ENCODE measurements at places on chromosomes 6 and 20. TPM values are rescaled to one million over a fixed set of nuclear protein-coding genes. Genes with fewer than 3 reads are reported as not detected.

GRCh38 chr6:144767051-144767450 lies 481.9 kb downstream of the UTRN start:
- DNase-seq, result no peak

DNA sequence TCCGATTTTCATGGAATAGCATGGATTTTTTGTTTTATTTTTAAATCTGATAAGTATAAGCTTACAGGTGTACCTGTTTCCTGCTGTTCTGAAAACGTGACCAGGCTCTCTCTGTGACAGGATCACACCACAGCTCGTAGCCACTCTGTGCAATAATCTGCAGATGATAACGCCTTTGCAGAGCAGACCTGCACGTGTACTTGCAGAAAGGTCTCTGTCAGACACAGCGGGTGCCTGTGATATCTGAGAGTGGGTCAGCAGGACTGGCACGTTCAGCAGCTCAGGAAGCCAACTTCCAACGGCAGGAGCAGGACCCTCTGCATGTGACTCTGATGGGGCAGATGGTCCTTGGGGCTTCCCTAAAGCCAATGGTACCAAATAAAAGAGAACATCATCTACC lies 68.6 kb upstream of the HDDC2 start:
- DNase-seq, result no peak

DNA sequence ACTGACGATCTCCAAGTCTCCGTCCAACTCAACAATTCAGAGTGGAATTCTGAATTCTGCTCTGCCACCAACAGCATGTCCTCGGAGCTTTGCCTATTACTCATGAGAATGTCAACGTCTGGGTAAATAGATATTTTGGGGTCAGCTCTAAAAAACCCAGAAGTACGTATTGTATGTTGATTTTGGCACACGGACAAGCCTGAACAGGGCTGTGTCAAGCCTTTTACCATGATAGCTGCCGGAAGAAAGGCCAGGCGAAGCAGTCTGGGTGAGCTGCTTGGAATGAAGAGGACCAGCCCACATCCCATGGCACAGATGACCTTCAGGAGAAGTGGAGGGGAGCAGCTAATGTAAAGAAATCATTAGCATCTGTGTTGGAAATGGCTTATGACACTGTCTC lies 88.0 kb upstream of the JAG1 start:
- peak; percentile 84 for DNase-seq

DNA sequence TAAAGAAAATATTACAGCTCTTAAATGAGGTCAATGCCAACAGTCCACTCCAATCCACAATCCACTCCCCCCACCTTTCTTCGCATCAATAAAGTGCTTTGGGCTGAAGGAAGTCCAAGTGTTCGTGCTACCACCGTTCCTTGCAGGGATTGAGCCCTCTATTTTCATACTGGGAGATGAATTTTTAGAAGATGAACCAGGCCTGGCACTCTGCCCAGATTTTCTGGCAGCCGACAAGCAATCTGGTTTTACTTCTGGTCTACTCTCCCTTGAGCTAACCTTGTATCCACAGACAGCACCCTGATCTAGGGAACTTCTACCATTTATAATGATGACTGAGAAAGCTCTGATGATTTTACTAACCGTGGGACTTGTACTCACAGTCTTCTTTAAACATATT lies 72.3 kb downstream of the BTBD9 start:
- peak; percentile 48 for DNase-seq

- DNase-seq, result no peak
Measured at GRCh38 chr6:105220186-105220585, 40.4 kb upstream of the POPDC3 start.

DNA sequence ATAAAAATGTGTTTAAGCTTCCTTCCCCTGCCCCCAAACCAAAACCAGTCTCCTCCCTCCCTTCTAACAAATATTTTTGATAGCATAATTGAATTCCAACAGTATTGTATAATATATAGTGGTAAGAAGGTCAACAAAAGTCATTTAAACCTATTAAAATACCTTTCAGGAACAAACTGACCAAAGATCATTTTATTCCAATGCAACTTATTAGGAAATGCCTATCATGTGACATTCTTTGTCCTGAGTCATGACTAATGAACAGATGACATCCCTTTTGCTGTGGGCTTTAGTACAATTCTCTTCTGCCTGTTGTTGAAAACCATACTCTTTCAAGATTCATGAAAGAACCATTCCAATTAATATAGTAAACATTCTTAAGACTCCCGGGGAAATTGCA lies 51.5 kb upstream of the TRAF3IP2 start:
- DNase-seq, result peak; percentile 68

GRCh38 chr6:113493991-113494390 lies 363.2 kb upstream of the MARCKS start:
- peak; percentile 87 for DNase-seq

- peak; percentile 58 for DNase-seq
Measured at GRCh38 chr6:11535801-11536230, 1.7 kb upstream of the TMEM170B start.

DNA sequence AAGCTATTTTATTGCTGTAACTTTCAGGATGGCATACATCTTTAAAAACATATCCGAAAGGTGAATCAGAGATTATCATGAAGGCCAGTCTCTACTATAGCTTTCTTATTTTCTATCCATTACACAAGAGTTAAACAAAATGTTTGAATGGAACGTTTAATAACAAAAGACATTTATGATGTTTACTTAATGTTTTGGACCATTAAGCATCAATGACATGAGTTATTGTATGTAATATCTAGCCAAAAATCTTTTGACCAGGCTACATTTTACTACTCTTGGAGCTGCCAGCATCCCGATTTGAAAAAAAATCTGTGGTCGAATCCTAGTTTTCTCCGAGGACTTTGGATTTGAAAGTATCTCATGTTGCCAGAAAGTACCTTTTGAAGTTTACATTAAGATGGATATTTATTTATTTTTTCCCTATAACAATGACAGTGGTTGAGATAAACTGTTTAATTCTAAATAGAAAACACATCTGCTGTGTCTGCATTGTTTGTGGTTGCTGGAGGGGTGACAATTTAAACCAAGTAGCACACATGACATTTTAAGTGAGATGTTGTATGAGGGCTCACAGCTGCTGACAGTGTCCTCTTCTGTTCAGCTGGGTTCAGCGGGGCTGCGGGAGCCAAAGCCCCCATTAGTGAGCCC lies 293.7 kb upstream of the TCF21 start:
- DNase-seq, result no peak

DNA sequence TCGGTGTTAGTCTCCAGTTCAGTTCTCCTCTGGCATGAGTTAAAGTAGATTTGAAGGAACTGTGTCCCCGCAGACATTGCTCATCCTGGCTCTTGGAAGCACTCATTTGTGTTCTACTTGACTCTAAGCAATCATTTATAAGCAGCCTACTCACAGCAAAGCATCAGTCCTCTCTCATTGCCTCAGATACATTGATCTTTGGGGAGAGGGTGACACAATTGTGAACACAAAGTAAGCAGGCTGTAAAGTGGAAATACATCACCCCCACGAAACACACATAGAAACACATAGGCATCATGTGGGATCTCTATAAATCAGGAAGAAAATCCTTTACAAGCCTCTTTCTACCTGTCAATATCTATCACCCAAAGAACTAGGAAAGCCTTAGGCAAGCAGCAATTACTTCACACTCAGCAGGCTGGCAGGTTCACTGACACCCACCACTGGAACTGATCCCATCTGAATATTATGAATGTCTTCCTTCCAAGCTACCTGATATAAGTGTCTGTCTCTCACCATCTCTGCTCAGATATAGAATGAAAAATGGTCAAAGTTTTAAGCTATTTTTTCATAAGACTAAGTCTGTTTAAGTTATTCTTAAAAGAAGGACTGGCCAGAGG lies 675.8 kb downstream of the HACE1 start:
- DNase-seq, result no peak

DNA sequence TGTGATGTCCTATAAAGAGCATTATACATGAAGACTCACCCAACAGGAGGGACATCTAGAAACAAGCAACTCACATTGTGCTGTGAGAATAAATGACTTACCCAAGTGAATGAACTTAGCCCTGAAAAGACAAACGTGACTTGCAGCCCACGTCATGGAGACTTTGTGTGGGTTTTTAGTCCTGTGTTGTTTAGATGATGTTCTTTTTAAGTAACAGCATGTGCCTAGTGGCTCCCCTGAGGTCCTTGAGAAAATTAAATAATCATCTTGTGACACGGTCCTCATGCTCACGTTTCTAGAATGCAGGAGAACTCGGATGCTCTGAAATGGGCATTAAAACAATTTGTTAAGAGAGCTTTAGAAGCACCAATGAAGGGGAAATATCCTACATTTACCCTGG lies 165.1 kb downstream of the SASH1 start:
- DNase-seq, result no peak

- peak; percentile 21 for DNase-seq
Measured at GRCh38 chr6:10151144-10151915, 263.5 kb downstream of the TFAP2A start.

GRCh38 chr6:80442366-80442765 lies 335.9 kb downstream of the BCKDHB start:
- DNase-seq, result no peak

DNA sequence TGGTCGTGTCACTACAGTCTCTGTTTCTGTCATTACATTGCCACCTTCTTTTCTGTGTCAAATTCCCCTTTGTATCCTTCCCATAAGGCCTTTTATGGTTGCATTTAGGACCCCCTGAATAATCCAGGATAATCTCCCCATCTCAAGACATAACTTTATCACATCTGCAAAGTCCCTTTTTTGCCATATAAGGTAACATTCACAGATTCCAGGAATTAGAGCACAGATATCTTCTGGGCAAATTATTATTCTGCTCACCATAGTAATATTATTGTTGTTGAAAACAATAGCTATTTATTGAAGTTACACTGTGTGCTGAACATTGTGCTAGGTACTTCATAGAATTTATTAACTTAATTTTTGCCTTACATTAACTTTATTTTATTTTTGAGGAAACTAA lies 159.1 kb downstream of the TFAP2B start:
- no peak for DNase-seq

DNA sequence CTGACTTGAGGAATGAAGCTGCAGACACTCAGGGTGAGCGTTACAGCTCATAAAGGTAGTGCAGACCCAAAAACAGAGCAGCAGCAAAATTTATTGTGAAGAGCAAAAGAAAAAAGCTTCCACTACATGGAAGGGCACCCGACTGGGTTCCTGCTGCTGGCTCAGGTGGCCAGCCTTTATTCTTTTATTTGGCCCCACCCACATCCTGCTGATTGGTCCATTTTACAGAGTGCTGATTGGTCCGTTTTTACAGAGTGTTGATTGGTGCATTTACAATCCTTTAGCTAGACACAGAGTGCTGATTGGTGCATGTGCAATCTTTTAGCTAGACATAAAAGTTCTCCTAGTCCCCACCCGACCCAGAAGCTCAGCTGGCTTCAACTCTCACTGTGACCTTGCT lies 95.3 kb upstream of the STMND1 start:
- no peak for DNase-seq

DNA sequence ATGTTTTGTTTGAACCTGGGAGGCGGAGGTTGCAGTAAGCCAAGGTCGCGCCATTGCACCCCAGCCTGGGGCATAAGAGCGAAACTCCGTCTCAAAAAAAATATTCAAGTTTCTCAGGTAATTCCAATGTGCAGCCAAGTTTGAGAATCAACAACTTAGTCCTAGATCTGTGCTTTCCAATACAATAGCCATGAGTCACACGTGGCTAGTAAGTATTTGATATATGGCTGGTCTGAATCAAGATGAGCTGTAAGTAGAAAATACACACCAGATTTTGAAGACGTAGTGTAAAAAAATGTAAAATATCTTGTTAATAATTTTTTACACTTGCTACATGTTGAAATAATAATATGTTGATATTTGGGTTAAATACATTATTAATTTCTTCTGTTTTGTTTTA lies 35.0 kb upstream of the BTBD3 start:
- DNase-seq, result peak; percentile 35

The PPP1R16B gene
- total RNA-seq, result 0.26 TPM

The PDE10A gene
- total RNA-seq, result under 0.01 TPM

The RIPOR3 gene
- 0.53 TPM for total RNA-seq

Measured in bronchial epithelial cell (primary cell).